ENCODE measurements at places on chromosomes 11 and 22.

DNA sequence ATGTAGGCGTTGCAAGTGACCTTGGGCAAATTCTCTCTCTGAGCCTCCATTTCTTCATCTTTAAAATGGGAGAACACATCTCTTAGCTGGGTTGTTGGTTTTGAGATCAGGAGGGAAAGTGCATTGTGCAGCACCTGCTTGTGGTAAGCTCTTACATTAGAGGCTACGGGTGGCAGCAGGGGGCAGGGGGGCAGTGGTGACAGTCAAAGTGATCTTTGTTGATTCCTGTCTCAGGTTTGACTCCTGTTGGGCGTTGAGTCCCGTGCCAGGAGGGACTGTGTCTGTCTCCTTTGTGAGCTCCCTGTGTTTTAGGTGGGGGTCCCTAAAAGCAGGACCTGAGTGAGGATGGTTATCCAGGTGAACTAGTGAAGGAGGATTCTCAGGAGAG, 101.7 kb downstream of the TP53I11 start:
- DNase-seq, result no peak

GRCh38 chr11:93822359-93822758, 28.1 kb downstream of the VSTM5 start:
- DNase-seq, result peak; percentile 43

DNA sequence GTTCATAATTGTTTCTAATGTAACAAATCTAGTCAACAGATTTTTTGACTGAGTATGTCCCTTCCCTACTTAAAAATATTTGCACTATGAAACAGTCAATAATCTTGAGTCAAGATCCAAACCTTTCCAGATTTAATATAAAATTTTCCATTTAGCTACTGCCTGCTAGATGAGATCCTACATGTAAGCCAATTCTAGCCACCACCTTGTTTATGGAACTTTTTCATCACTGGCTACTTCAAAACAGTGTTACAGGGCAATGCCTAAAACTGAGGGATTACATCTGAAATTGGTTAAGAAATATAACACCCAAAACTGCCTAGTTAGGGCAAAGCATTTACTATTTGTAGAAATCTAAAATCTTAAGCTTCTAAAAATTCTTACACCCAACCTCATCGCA, 10.5 kb upstream of the FUT4 start:
- DNase-seq, result no peak

- DNase-seq, result no peak
Measured at GRCh38 chr11:119536801-119537200, 113.8 kb upstream of the THY1 start.

- DNase-seq, result no peak
Measured at GRCh38 chr11:88579466-88579865, 241.9 kb upstream of the CTSC start.

DNA sequence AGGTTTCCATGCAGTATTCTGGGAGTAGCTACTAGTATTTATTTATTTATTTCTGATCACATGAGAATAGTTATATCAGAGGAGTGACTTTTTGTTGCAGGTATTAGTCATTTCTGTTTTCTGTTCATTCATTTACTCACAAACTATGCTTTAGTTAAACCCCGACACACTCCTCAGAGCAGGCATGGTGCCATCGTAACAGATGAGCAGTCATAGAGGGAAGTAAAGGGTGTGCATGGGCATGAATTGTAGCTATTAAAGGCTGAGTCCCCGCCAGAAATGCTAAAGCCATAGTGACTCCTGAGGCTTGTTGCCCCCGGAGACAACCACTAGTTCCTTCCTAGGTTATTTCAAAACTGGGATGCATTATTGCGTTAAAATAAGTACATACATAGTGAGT, 10.6 kb downstream of the JHY start:
- peak; percentile 15 for DNase-seq

DNA sequence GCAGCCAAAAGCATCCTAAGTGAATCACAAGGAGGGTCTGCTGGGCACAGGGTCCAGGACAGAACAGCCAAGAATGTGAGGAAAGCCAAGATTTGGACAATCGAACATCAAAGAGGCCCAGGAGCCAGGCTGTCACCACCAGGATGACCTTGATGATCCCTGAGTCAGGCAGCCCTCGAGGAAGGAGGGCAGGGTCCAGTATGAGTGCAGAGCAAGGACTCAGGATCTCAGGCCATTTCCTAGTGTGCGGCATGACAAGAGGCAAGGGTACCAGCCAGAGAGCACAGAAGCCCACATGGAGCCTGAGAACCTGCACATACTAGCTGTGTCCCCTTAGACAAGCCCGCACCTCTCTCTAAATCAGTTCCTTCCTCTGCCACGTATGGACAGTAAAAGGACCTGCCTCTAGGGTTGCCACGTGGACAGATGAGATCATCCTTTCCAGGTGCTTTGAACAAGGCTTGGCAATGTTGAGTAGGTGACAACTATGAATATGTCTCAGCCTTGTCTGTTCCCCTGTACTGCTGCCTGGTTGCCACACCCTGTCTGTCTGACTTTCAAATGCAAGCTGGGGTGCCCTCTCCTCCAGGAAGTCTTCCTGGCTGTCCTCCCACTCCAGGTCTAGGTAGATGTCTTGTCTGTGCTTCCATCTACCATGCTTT, 32.2 kb upstream of the ISX start:
- no peak for DNase-seq

DNA sequence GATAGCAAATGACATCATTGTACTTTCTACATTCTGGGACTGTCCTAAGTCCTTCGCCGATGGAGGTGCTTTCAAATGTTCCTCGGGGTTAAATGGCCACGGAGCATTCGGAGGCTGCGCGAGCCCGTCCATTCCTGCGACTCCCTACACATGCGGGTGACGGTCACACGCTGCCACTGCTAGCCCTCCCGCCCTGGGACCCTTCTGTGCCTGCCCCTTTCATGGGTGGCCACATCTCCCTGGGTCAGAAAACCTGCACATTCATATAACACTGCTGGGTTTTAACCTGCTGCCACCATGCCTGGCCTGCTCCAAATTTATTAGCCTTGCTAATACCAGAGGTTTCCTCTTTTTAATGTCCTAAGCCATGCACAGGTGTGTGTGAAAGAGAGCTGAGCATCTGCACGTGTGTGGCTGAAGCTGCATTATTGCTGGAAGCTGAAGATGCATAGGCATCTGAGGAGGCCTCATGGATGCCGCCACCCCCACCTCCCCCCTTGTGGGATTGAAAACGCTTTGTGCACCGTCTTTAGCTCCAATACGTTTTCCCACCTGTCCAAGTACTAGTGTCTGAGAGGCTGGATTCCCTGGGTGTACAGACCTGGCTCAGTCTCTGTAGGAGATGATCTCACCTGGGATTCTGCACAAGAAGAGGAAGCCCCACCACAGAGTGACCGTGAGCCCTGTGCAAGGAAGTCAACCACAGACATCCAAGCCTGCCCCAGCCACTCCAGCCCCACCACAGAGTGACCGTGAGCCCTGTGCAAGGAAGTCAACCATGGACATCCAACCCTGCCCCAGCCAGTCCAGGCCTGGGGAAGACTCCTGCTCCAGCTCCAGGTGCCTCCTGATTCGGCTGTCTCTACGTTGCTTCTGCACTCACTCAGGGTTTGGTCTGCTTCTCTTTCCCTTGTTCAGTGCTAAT, 626.4 kb downstream of the BRD1 start:
- DNase-seq, result no peak

- peak; percentile 39 for DNase-seq
Measured at GRCh38 chr11:6737872-6738466, 33.8 kb downstream of the OR2AG2 start.
